ENCODE measurements at places on chromosomes 12 and 14.

- no peak for DNase-seq
Measured at GRCh38 chr12:121205491-121205890, 4.4 kb upstream of the P2RX4 start.

DNA sequence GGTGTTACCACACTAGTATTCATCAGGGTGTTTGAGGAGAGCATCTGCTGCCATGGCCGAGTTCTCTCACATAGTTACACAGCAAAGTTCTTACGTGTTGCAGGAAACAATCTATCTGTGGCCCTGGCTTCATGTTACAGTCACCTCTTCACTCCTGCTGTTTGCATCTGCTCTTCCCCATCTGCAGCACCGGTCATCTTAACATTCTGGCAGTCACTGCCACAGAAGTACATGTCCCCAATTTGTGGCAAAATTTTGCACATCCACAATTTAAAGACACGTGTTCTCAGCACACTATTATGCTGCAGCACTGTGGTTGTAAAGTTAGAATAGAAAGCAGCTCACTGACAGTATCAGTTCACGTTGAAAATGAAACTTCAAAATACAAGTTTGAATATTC, 23.2 kb downstream of the MAPK1IP1L start:
- no peak for DNase-seq

DNA sequence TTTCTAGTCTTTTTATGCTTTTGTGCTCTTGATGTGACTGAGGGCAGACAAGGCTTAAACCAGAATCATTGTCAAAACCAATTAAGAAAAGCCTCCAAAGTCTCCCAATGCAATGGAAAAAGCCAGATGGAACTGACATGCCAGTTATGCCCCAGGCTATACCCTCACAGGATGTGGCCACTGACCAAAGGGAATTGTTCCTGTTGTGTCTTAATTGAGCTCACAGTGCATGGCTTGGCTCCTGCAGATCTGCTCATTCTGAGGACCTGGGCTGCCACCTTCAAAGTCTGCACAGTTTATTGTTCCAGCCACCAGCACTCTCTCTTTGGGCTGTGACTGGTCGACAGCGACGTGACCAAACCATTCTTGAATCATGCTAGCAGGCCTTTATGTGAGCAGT, 17.1 kb upstream of the BICD1 start:
- no peak for DNase-seq

GRCh38 chr12:74381958-74382357, 155.7 kb upstream of the ATXN7L3B start:
- no peak for DNase-seq

GRCh38 chr14:36091096-36091495, 85.4 kb downstream of the PTCSC3 start:
- DNase-seq, result no peak

GRCh38 chr12:30782316-30783173, 27.8 kb upstream of the CAPRIN2 start:
- no peak for DNase-seq

DNA sequence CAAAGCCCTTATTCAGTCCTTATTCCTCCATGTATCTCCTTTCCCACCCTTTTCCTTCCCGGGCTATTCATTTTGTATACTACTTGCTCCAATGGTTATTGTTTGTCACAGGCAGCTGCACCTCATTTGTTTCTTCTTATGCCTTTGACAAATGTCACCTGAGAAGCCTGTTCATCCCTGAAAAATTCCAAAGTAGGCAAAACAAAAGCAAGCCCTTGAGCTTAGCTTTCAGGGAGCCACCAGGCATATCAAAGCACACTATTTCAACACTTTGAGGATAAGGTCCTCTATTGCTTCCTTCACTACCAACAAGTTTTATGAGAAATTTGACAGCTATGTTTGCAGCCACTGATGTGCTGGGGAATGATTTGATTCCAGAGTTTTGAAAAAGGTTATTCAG, 738.7 kb upstream of the LMO3 start:
- no peak for DNase-seq

DNA sequence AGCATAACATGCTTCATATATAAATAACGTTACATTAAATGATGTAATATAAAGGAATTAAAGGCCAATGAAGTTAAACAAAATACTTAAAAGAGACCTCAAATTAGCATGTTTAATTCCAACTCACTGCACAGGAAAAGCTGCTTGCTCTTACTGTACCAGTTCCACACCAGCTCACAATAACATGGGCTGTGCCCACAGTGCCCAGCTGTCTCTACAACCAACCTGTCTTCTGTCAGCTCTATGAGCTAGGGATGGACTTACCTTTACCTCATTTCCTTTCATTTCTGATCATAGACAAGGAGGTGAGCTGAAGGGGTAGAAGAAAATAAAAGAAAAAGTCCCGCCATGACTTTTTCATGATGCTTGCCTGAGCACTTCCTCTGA, 64.8 kb downstream of the NKX2-1 start:
- no peak for DNase-seq

GRCh38 chr12:106304797-106305196, 2.3 kb downstream of the TCP11L2 start:
- DNase-seq, result no peak

GRCh38 chr14:93716746-93717667, 71.3 kb downstream of the PRIMA1 start:
- no peak for DNase-seq

DNA sequence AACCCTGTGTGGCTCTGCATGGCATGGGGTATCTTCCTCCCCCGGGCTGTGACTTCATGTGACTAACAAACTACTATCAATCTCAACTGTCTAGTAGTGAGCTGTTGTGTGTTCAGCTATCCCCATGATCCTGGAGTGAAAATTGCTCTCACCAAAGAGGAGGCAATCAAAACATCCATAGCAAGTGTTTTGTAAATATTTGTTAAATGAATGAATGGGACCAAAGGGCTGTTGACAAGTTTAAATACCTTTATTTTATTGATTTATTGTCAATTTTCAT, 138.1 kb upstream of the CPM start:
- DNase-seq, result no peak

DNA sequence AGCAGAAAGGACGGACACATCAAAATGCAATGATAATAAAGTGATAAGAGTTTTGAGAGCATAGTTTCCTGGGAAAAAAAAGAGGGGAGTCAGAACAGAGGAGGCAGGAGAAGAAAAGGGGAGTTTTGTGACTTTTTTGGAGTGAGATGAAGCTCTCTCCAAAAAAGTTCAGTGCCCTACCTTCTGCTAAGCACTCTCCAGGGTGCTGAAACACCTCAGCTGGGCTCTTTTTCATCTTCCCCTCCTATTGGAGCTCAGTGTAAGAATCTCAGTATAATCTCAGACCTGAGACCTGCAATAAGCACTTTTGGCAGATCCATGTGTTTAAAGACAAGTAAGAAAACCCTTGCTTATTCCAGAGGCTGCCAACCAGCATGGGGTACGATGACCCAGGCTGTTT, 58.9 kb upstream of the SRRM4 start:
- DNase-seq, result no peak

- DNase-seq, result no peak
Measured at GRCh38 chr12:34295366-34296142, 273.3 kb downstream of the ALG10 start.

GRCh38 chr12:132608231-132609171, 1.9 kb downstream of the LRCOL1 start:
- no peak for DNase-seq

DNA sequence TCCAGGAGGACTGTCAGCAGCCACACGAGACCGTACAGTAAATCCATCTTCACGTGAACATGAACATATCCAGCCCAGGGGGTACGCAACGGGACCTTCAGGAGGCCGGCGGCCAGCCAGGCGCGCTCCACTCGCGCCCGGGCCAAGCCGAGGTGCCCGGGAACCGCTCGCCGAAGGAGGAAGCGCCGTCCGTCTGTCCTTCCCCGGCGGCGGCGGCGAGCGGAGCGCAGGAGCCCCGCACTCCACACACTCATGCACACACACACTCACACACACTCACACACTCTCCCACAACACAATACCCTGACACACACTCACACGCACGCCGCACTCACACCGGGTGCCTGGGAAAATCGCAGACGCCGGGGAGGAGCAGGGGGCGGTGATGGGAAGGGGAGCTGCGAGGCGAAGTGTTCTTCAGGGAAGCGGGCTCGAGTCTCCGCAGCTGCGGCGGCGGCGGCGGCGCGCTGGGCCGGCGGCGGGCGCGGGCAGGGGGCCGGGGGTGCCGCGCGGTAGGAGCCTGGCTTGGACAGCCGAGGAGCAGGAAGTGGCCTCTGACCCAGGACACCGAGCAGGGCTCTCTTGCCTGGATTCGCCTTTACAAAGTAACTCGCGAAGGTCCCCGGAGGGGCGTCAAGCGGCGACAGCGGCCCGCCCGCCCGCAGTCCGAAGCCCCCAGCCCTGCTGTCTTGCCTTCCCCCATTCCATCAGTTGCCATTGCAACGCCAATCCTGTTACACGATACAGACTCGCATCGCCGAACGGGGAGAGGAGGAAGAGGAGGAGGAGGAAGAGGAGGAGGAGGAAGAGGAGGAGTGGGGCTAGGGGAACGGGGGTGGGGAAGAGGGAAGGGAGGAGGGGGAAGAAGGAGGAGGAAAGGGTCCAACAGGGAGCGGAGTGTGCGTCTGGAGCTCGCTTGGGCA, 601 bp downstream of the MDGA2 start:
- peak; percentile 48 for DNase-seq

DNA sequence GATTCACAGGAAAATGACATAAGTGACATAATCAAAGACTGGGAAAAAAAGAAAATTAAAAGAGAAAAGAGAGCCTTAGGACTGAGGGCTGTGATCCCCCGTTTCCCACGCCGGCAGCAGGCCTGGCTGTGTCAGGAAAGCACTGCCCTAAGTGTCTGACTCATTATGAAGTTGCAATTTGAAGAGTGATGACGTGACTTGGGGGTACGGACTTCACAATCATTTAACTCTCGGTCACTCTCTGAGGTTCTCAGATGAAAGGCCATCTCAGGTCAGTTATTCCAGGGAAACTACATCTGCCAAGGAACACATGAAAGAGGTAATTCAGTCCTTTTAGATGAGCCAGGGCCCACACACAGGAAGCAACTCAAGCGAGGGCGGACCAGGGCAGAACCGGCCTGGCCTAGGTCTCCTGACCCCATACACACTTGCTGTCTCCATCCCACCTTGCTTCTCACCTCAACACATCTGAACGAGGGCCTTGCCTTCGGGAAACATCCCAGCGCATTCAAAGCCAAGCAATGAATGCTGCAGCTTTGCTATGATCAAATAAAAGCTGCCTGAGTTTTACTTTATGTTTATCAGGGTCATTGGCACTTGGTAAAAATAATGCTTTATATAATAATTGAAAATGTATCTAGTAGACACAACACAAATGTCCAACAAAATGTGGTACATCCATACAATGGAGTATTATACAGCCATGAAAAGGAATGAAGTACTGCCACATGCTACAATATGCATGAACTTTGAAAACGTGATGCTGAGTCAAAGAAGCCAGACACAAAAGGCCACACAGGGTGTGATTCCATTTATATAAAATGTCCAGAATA, 2.7 kb downstream of the SSH1 start:
- DNase-seq, result no peak

- no peak for DNase-seq
Measured at GRCh38 chr12:90954921-90955320, at the start of gene CCER1. TSS of gene CCER1 (minus strand) at chr12:90955176. CDS start at chr12:90954742, 434 bp downstream.

DNA sequence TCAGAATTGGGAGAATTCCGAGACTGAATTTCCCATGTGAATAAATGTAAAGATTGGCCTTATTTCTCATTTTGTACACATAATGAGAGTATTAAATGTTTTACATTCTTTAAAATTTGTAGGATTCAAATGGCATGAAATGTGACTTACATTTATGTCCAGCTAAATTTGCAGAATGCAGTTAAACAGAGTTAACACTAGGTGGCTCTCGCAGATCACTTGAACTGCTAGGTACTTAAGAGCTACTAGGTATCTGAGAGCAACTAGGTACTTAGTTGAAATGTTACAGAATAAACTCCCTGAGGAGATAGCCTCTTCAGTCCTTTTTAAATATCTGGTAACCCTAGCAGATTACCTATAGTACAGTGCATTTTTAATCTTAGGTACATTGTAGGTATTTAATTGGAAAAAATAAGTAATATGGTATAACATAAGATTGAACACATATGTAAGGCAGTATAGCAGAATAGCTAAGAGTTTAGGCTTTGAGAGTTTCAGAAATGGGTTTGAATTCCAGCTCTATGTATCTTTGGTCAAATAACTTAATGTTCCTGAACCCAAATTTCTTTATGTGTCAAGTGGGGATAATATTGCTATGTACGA, 73.8 kb downstream of the KIAA0586 start:
- DNase-seq, result no peak

GRCh38 chr14:66116732-66117131, 369.4 kb upstream of the CCDC196 start:
- DNase-seq, result no peak

DNA sequence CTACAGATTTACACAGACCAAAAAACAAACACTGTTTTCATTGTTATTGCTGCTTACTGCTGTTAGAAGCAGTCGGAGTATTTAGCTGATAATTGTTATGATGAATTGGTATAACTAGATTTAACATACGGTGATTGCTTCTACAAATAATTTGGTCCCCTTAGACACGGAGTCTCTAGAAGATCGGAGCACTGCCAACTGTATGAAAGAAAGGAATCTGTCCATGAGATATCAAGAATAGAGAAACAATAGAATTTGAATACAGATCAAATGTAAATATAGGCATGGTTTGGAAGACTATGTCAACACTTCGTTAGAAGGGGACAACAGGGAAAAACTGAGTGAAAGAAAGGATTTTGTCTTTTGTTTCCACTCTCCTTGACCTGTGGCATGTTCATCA, 110.9 kb downstream of the PPP2R5E start:
- DNase-seq, result no peak

DNA sequence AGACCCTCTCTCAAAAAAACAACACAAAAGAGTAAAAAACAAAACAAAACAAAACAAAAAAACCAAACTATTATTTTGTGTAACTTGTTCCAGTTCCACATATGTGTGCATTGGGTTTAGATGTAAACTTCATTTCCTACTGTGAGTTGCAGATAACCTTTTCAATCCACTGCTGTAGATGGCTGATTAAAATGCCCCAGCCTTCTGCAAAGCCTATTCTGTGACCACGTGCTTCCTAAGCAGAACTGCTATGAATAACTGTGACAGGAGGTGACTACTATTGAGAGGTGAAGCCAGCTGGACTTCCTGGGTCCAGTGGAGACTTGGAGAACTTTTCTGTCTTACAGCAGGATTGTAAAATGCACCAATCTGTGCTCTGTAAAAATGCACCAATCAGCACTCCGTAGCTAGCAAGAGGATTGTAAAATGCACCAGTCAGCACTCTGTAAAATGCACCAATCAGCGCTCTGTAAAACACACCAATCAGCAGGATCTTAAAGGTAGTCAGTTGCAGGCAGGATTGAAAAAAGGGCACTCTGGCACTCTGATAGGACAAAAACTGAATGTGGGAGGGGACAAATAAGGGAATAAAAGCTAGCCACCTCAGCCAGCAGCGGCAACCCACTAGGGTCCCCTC, 10.3 kb upstream of the ELK3 start:
- DNase-seq, result no peak

All from mesothelial cell of epicardium (in vitro differentiated cells).